ENCODE measurements at places on chromosomes 13 and 19. TPM values are rescaled to one million over a fixed set of nuclear protein-coding genes. Genes with fewer than 3 reads are reported as not detected.

The SRRM5 gene
- total RNA-seq: 0.14 TPM

DNA sequence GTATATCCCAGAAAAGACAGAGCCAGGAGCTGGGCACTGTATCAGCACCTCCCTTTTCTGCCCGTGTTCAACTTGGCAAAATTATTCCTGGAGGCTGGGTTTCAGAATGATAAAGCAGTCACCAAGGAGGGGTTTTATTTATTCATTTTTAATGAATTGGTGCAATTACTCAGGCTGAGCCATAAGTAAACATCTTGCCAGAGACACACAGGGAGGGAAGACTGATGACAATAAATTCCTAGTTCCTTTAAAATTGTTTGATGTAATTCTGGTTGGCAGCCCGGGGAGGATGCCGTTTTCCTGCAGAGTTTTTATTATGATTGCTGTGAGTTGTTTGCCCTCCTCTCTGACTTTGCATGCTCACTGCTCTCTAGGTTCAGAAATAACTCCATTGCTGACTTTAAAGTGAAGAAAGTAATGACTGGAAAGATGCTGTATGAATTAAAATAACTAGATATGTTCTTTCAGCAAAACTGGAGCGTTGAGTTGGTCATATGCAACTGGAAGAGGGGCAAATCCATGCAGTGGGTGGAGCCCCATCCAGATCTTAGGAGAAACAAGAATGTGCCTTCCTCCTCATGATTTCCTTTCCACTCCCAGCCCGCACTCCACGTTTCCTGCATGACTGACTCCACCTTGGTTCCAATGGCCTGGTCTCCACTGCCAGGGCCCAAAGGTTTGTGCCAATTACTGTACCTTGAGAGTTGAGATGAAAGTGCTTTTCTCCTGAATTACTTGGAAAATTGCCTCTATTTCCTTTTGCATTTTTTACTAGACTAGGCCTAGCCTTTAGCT, 182.1 kb downstream of the RFC3 start:
- no peak for DNase-seq

DNA sequence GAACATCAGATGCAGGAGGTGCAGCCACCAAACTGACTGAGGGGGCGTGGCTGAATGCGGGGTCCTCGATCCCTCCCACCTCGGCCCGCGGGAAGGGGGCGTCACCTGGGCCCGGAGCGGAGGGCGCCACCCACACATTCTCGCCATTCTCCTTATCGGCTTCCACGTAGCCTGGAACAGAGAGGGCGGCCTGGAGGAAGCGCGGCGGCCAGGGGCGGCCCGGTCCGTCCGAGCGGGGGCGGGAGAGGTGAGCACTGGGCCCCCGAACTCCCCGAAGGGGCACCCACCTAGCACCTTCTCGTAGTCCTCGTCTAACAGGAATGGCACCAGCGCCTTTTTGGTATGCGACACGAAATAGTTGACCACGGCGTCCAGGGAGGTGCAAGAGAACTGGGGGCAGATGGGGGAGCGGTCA, 11.8 kb downstream of the STAP2 start:
- DNase-seq: no peak

- DNase-seq: no peak
Measured at GRCh38 chr19:17483605-17484002, 13.3 kb downstream of the SLC27A1 start.

DNA sequence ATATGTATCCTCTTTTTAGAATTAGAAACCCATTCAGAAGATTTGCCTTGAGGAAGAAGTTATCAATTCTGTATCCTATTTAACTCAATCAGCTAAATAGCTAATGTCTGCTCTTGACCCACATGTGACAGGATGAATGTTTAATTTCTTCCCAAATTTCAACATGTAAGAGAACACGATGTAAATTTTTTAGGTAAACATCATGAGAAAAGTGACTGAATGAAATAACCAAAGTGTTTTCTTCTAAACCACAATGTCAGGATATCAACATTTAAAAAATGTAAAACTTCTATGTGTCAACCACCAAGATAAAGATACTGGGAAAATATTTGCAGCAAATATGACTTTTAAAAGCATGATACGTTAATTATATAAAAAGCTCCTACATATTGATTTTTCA, 302.4 kb downstream of the DCT start:
- no peak for DNase-seq

The RFPL4AL1 gene
- not detected for total RNA-seq

- DNase-seq: no peak
Measured at GRCh38 chr19:35940078-35940775, 4.1 kb downstream of the LRFN3 start.

DNA sequence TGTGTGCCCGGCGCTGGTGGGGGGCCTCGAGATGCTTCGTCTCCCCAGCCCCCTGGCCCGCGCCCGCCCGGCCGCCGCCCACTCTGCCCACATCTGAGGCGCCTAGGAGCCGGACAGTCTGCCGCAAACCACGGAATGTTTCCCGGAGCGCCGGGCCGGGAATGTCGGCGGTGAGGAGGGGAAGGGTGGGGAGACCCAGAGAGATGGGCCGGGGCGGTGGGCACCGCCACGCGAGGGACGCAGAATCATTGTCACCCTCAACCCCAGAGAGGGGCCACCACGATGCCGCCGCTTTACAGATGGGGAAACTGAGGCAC, 46.1 kb upstream of the NFIC start:
- no peak for DNase-seq

The EPSTI1 gene
- total RNA-seq: 24.2 TPM

DNA sequence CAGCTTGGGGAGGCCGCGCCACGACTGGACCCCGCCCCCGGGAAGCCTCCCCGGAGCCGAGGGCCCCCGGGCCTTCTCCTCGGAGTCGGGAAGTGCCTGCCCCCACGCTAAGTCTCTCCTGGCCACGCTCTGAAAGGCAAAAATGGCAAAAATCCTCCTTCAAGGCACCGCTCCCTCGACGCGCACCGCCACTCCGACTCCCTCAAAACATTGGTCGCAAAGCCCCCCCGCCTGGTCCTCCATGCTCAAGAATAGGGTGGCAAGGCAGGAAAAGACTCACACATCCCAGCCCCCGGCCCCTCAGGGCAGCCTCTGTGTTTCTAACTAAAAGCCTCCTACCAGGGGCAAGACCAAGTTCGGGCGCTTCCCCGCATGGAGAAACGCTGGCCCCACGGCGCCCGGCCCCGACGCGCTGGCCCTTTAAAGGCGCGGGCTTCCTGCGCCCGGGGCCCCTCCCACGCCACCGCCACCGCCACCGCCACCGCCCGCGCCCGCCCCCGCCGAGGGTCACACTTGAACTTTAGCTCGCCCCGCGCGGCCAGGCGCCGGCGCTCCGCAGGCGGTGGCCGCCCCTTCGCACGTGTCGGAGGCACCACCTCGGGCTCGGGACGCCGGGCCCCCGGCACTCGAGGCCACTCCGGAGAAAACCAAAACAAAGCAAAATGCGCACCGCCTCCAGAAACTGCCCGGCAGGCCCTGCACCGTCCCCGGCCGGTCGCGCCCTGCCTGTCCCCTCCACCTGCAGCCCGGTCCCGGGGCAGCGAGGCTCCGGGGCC, 1.9 kb downstream of the FOXO1 start:
- DNase-seq: peak; percentile 79

The MIA gene
- total RNA-seq: 1.7 TPM

- DNase-seq: no peak
Measured at GRCh38 chr13:25167382-25168174, 4.5 kb downstream of the AMER2 start.

The BCAM gene
- 21.4 TPM for total RNA-seq

The ATG4D gene
- 93.9 TPM for total RNA-seq

The SH2D3A gene
- 46.7 TPM for total RNA-seq
